ENCODE measurements at places on chromosomes 2 and 18.

GRCh38 chr18:34892379-34892778 lies 148.8 kb upstream of the MAPRE2 start:
- DNase-seq, result no peak

DNA sequence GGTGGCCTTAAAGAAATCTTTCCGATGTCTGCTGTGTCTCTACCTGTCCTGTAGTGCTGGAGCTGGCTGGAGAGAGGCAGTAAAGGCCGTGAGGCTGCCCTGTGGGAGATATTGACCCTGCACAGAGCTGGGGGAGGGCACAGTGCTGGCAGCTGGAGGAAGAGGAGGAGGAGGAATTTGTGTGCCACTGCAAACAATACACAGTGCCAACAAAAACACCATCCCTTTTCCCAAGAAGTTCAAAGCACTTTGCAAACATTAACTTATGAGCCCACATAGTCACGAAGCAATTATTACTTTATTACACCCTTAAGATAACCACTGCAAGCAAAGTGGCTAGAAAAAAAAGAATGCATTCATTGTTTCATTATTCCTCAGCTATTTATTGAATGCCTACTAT lies 45.0 kb upstream of the CYTIP start:
- no peak for DNase-seq

GRCh38 chr2:239793836-239794235 lies 231.3 kb downstream of the NDUFA10 start:
- DNase-seq, result no peak

- no peak for DNase-seq
Measured at GRCh38 chr2:109062859-109063700, 65.9 kb upstream of the SH3RF3 start.

DNA sequence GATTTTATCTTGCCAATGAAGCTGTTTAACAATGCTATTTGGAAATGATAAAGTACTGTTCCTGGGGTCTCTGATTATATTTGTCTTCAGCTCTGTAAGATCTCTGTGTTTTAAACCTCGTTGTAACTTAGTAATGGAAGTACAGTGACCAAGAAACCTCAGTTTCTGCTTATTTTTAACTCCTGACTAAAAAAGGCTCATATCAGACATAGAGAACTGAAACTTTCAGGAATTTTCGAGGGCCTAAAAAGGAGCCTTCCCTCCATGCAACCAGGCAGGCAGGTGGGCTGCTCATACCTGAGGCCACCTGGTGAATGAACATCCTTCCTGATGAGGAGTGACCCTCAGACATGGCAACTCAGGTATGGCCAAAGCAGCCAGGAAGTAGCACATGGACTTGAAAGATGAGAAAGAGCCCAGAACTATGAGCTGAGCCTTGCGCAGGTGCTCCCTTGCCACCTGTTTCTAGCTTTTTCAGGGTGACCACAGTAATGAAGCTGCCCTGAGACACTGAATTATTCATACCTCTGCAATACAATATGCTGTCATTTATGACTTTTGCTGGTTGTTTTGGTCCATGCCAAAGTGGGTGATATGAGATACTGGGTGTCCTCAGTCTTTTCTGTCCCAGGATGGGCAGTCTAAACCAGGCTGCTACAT lies 23.9 kb downstream of the MYO3B start:
- no peak for DNase-seq

Data from stimulated activated CD4-positive, alpha-beta T cell treated with anti-CD3 and anti-CD28 coated beads, Interleukin-15, amount 100 ng/mL, for 1 hour (primary cell).